T-helper 17 cell (primary cell): ENCODE measurements at places on chromosomes 5 and 9.

- no peak for DNase-seq
Measured at GRCh38 chr5:159409801-159410200, 79.5 kb upstream of the IL12B start.

DNA sequence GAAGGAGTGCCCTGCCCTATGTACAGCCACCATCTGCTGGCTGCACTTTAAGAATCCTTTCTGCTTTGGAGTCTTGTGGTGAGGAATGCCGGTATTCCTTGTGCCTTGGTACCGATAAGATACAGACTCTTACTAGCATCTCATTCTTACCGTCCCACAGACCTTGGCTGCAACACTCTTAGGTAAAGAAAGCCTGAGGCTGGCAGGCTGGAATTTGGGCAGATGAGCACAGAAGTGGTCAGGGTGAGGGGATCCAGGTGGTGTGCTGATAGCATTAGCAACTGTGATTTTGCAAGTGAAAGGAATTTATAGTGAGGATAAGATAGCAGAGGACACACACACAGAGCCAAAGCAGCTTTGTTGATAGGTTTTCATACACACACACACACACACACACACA, 198.1 kb downstream of the ENC1 start:
- no peak for DNase-seq

DNA sequence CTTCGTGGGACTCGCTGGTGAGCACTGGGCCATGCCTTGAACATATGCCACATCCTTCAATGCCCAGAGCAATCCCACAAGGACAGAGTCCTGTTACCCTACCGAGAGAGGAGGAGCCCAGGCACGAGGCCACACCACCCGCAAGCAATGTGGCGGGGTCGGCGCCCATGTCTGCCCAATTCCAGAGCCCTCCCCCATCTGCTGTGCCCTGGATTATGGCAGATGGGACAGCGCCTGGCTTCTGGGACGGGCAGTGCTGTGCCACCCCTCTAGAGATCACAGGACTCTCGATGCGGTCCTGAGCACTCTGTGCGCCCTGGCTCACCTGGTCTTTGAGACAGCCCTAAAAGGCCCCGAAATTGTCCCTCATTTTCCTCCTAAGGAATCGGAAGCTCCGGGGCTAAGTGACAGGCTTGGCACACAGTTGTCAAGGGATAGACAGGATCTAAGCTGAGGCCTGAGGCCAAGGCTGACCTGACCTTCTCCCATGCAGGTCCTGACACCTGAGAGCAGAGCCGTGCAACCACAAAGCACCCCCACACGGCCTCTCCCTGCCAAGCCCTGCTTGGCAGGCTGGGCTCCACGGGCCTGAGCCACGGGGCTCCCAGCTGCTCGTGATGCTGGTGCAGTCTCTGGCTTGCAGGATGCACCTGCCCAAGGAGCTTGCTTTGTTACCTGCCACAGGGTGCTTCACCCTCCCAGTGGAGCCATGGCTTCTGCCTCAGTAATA, 48.8 kb downstream of the PRRT1B start:
- DNase-seq: no peak

DNA sequence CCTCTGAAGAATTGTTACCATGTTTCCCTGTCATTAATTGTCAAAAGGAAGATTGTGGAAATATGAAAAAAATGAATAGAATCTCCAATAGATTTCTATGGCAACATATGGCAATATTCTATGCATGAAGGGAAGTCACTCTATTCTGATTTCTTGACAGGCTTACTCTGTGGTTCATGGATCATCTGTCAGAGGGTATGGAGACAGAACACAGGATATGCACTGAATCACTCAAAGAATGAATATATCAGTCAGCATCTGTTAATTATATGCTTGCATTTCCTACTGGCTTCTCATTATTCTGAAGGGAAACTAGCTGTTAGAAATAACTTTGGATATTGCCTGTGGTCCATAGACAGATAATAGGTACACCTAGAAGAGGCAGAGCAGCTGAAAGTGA, 918.9 kb downstream of the DTWD2 start:
- no peak for DNase-seq

DNA sequence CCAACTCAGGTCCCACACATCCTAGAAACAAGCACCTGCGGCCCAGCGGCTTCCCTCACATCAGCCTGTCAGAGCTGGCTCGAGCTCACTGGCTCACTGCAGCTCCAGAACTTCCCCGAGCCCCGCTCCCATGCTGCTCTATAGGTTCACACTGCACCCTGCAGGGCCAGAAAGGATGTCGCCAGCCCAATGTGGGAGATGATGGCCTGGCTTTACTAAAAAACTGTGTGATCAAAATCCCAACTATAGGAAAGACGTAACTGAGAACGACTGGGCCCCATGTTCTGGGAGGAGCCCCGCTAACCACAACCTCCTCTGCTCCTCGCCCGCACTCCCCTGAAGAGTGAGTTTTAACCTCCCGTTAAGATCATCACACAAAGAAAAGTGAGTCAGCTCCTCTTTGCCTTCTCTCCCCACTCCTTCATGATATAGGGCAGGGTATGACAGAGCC, 4.6 kb downstream of the SURF4 start:
- DNase-seq: peak; percentile 22

DNA sequence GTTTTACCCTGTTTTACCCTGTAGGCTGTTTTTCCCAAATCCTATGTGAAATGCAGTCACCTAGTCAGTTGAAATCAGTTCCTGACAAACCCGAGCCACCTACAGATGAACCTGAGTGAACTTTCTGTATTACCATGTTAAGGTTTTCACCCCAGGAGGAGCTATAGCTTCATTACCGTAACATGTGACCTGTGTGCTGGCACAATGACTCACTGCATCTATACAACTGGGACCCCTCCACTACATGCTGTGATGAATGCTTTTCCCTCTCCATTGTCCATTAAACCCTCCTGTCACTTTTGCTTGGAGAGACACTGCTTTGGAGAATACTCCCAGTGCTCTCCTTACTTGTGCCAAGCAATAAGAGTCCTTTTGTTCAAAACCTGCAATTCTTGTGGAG, 1974.8 kb downstream of the EFNA5 start:
- DNase-seq: no peak

GRCh38 chr9:89603767-89604665, 796 bp upstream of the GADD45G start:
- DNase-seq: peak; percentile 27
